ENCODE measurements at places on chromosomes 2 and 18.
A peak's percentile ranks its signal among the peaks of the same experiment; 100 is the strongest.

- DNase-seq, result no peak
Measured at GRCh38 chr2:55408918-55409868, 10.5 kb downstream of the CCDC88A start.

DNA sequence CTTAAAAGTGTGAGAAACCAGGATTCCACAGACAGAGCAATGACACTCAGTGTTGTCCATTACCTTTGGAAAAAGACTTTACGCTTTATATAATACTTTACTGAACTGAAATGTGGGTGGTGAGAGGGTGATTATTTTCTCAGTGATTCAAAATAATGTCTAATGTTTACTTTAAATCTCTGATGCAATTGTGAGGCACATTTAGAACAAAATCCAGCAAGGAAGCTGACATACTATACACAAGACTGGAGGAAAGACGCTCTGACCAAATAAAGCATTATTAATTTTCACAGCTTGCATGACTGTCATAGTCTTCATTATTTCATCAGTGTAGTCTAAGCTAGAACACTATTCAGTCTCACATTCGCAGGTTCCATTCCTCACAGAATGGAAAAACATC, 34.1 kb upstream of the STAT1 start:
- no peak for DNase-seq

DNA sequence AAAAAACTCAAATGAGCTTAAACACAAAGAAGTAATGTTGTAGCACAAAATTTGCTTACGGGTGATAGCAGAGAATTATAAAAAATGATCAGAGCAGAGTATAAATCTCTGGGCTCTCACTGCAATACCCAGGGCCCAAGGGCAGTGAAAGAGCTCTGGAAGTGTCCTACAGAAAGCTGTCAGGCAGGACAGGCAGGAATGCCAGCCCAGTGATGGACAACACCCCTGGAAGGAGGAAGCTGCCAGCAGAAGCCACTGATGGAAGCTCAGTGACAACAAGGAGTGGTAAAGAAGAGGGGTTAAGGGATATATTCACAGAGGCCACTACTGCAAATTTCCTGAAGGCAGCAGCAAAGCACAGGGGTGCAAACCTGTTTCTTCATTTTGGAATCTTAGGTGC, 214.9 kb downstream of the L3MBTL4 start:
- DNase-seq, result no peak

GRCh38 chr2:175439416-175439815, 257.9 kb upstream of the ATP5MC3 start:
- DNase-seq, result peak; percentile 17

DNA sequence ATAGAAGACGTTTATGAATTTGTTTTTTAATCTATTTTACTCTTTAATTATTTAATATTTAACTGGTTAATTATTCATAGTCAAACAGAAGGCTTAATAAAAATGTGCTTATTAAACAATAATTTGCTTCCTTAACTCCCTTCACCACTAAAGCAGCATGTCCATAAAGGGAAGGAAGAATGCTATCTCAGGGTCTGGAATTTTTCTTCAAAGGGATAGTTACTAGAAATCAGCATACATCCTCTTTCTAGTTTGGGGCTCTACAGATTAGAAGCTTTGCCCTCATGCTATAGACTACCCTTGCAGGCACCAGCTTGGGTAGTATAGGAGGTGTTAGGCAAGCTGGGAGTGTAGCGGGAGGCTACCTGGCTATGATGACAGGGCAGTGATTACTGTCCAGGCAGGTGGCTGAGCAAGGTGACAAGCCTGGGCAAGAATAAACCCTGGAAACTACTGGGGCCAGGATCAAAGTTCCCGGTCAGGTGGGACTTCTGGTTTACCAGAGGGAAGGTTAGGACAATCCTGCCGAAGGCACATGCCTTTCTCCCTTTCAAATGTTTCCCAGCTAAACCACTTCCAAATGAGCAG, 276.0 kb upstream of the REV1 start:
- DNase-seq, result no peak

DNA sequence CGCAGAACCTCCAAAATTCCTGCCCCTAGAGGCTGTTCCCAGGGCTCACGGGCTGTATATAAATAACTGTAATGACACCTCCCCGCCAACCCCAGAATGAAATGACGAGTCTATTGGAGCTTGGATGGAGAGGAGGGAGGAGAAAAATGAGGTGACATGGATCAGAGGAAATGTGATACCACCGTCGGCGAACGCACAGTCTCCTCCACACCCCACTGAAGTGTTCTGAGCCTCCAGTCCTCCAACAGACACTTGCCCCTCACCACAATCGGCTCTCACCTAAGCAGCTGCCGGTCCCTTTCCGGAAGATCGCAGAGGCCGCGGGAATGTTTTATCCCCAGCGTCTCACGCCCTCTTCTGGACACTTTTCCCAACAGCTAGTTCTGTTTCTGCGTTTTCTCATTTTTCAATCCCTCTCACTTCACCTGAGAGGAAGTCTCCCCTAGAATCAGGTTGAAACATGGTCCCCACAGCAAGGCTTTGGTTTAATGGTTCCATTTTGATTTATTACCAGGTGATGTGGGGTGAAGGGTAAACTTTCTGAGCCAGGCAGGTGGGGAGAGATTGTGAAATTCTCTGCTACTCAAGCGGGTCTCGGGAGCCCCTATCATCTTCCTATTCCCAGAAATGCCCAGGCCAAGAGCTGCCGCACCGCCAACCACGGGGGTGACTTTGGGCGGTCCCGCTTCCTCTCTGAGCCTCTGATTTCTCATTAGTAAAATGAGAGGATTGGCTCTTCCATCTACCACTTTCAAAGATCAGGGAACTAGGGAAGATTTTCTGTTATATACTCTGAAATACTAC, 9.1 kb upstream of the MYO5B start:
- peak; percentile 72 for DNase-seq

- DNase-seq, result no peak
Measured at GRCh38 chr2:239836021-239836765, 188.9 kb downstream of the NDUFA10 start.

DNA sequence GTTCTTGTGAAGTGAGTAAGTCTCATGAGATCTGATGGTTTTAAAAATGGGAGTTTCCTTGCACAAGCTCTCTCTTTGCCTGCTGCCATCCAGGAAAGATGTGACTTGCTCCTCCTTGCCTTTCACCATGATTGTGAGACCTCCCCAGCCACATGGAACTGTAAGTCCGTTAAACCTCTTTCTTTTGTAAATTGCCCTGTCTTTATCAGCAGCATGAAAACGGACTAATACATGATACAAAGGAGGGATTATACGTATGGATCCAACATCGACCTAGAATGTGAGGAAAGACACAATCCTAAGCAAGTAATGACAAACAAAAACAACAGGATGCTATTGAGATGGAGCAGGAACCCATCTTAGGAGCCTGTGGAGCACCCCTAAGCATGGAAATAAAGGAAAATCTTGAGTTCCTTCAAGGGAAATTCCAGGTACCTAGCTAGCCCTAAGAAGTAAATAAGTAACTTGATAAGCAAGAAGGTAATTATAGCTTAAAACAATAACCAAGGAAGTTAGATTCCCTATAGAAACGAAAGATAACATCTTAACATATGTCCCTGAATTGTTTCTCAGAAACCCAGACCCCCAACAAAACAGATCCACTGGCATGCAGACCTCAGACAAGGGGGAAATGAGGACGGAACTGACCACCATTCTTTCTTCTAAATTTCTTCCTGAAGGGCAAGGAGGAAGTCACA, 1.5 kb upstream of the TNFRSF11A start:
- no peak for DNase-seq

DNA sequence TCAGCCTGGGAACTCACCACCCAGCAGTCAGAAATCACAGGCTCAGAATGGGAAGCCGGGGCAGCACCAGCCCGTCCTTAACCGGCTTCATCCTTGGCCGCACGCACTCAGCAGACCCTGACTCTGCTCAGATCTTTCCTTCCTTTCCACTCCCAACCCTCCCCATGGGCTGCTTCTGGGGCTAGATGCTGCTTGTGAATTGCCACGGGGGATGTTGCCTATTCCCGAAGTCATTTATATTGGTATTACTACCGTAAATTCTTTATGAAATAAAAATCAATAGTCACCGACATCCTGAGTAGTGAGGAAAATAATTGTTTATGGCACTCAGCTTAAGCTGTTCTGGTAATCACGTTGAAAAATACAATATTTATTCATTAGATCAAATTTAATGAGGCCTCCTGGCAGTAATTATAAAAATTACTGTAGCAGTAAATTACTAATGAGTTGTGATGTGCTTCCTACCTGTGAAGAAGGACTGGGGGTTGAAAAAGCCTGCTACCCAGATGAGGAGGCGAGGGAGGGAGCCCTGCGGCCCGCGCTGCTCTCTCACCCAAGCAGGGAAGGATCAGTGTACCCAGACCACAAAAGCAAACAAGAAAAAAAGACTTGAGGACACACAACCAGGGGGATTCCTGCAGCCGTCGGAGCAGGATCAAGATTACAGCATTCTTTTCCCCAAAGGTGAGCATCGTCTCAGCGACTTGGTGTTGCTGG, 31.5 kb downstream of the CDCA7 start:
- DNase-seq, result no peak

- DNase-seq, result no peak
Measured at GRCh38 chr2:209642146-209642820, 129.3 kb upstream of the UNC80 start.

DNA sequence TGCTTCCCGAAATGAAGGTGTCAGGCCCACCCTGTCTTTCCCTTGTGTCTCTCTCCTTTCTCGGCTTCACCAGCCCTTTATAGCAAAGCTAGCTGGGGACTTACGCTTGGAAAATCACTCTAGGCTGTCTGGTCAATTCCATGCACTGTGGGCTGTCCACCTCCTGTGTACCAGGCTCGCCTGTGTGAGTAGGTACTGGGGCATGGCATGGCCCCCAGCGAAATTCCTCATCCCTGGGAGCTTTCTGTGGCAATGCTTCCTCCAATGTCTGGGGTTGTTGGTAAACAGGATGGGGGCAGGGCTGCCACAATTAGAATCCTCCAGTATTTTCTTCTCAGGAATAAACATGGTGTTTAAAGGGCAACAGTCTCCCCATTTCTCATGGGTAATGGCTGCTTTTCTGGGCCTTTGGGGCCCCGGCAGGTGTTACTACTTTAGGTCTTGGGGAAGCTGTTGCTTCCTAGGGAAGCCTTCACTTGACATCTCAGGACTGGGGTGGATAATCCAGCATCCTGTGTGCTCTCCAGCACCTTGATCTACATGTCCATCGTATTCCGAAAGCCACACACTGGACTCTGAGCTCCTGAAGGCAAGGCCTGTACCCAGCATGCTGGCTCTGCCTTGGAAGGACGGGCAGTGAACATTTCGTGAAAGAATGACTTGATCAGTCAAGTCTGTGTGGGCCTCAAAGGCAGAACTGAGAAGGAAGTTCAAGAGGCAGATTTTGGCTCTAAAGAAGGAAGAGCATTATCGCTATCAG, 21.1 kb downstream of the RHOB start:
- DNase-seq, result no peak

DNA sequence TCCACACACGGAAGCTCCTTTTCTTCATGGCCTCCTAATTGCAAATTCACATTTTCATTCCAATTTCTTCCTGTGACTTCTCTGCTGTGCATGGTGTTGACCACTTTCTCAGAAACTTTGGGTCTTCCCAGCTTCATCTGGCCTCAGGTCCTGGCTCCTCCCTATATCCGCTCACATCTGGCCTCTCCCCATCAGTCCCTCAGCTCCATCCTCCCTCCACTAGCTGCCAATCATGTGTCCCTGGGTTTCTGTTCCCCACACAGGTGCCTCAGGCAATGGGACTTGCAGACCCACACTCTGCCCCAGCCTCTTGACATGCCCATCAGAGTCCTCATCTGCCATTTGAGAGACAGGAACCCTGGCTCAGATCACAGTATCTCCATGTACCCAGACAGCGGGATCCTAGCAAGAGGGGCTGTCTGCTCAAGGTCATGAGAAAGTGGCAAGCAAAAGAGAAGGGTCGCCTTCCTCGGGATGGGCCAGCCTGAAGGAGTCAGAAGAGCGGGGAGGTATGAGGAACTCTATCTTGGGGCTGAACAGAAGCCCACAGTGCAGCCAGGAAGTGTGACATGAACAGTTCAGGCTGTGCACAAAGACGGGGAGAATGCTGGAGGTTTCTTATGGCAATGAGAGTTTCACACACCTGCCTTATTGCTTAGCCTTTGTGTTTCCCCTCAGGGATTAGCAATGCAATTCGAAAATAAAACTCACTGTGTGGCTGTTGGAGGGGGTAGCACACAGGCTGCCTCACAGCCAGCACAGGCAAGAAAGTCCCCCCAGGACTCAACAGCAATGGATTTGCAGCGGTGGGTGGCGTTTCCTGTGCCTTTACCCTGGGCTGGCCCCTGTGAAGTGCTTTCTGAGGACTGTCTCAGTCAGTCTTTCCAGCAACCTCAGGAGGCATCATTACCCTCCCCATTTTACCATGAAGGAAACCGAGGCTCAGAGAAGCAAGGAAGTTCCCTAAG, 69.5 kb downstream of the COPS8 start:
- DNase-seq, result no peak

DNA sequence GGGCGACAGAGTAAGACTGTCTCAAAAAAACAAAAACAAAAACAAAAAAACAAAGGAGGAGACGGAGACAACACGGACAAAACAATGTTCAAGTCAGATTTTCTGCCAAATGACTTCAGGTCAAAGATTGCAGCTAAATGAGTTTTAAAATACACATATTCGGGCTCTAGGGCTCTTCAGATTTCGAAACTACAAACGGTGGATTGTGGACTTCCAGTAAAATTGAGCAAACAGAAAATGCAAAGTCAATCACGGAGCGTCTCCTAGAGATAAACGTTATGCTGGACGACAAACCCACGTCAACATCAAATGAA, 558 bp downstream of the MRPS5 start:
- no peak for DNase-seq

GRCh38 chr2:150090031-150090430, 397.4 kb downstream of the RND3 start:
- no peak for DNase-seq

GRCh38 chr2:233820774-233821105, 33.6 kb downstream of the HJURP start:
- DNase-seq, result no peak

GRCh38 chr18:21448299-21448698, 152.2 kb downstream of the ESCO1 start:
- DNase-seq, result no peak

Data from Calu3 (cell line).